ENCODE measurements at places on chromosomes 1 and 21. TPM values are rescaled to one million over a fixed set of nuclear protein-coding genes. Genes with fewer than 3 reads are reported as not detected.

GRCh38 chr1:2826316-2826715, 24.8 kb upstream of the TTC34 start:
- no peak for DNase-seq

- no peak for DNase-seq
Observed at GRCh38 chr1:67189953-67190352, 23.7 kb downstream of the IL23R start.

TGFB2 gene
- 1.6 TPM for total RNA-seq

HTR6 gene
- not detected for total RNA-seq

GRCh38 chr1:8374812-8375211, 56.9 kb downstream of the SLC45A1 start:
- no peak for DNase-seq

DNA sequence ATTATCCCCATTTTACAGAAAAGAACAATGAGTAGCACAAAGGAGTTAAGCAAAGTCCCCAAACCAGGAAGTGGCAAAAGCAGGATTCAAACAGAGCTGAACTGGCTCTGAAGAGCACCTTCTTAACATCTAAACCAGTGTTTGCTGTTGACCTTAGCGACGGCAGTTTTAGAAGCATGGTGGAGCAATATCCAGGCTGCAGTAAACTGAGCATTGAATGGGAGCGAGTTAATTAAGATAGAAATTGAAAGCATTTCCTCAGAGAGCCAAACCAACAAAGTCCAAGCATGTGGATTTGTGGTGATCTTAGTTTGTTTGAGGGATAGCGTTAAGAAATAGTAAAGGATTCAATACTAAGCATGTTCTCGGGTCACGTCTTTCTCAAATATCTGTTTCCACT, 13.4 kb upstream of the ZNF281 start:
- no peak for DNase-seq

- DNase-seq = no peak
Observed at GRCh38 chr1:95021805-95022643, 50.7 kb downstream of the ALG14 start.

DNA sequence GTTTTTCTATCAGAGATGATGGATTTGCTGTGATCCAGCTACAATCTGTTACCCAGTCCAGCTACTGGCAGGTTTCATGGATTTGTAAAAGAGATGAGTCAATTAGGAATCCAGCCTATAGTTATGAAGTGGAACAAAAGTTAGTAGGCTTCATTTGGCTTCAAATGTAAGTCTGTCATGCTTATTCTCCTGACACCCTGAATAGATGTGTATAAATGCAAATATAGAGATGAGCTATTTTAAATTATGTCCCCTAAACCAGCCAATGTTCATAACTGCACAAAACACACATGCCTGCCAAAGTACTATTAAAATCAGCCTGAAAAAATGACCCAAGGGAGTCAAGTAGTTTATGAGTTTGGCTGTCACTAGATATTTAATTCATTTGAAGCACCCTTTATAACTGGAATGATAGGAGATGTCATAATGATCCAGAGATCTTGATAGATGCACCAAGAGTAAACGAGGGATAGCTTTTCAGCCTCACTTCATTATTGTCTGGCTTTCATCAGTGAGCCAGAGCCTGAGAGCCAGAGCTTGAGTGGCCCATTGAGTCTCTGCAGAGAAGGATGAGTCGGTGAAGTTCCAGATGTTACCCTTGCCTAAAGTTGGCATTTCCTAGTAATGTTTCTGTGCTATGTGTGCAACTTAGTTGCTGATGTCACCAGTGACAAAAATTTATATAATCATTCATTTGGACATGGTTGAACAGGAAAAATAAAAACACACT, 11.8 kb upstream of the NTMT2 start:
- DNase-seq = no peak

MAB21L3 gene
- total RNA-seq = not detected

SH3BP5L gene
- total RNA-seq = 27.3 TPM

DNA sequence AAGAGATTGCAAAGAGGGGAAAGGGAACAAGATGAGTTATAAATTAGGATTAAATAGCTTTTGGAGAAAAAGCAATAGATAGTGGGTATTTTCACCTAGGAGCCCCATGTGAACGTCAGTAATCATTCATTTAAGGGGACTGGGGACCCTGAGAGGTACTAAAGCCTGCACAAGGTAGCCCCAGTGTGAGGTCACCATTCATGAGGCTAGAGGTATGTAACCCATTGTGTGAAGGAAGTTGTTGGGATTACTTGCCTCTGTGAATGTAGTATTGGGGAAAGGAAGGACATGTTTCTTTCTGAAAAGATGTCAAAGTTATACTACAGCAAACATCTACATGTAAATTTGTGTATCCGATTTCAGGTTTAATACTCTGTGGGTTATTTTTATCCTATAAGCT, 276.8 kb downstream of the TBX15 start:
- no peak for DNase-seq

GRCh38 chr1:168672278-168672677, 56.7 kb downstream of the DPT start:
- no peak for DNase-seq

DNA sequence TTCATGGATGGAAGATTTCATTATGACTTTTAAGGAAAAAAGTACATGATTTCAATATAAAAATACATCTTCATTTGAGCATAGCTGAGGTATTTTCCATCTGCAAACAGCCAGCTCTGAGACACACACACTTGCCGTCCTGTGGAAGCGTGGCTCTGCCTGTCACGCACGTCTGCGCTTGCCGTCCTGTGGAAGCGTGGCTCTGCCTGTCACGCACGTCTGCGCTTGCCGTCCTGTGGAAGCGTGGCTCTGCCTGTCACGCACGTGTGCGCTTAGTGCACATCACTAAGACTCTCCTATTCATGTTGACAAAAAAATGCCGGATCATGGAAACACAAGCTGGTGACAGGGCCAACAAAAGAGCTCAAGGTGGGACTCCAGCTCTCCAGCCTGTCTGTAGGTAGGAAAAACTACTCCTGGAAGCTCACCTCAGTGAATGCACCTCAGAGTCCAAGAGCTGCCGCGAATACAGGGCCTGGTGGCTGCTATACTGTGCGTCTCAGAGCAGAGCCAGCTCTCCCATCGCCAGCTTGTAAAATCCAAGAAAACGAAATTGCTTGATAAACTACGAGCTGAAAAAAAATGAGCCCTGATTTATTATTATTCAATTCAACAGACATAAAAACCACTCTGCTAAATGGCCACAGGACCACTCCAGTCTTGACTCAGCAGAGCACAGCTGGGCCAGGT, 69.3 kb downstream of the SLC37A1 start:
- no peak for DNase-seq

HLX gene
- total RNA-seq = 4.6 TPM

- DNase-seq = no peak
Observed at GRCh38 chr1:34479731-34480130, 275.1 kb upstream of the GJB5 start.

GRCh38 chr1:25922971-25923552, 16.8 kb upstream of the STMN1 start:
- no peak for DNase-seq

- no peak for DNase-seq
Observed at GRCh38 chr1:46057781-46058180, 74.6 kb downstream of the PIK3R3 start.

- peak; percentile 66 for DNase-seq
Observed at GRCh38 chr1:160837558-160838205, 25.0 kb downstream of the CD244 start.

PGLYRP3 gene
- not detected for total RNA-seq

DNA sequence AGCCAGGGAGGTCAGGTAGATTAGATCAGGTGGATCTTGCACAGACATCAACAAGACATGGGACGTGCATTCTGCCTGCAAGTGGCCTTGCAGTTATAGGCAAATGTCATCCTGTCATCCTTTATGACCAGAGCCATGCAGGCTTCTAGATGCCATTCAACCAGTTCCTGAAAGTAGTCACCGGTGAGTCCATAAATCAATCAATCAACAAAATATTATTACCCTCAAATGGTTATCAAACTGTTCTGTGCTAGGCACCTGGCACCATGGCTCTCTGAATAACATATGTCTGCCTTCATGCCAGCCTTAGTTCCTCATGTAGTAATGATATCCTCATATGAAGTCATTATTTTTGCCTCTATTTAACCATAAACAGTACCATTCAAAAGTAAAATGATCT, 146.9 kb downstream of the TOMM20 start:
- no peak for DNase-seq

- DNase-seq = no peak
Observed at GRCh38 chr1:47705517-47706130, 267.8 kb downstream of the FOXD2 start.

DNA sequence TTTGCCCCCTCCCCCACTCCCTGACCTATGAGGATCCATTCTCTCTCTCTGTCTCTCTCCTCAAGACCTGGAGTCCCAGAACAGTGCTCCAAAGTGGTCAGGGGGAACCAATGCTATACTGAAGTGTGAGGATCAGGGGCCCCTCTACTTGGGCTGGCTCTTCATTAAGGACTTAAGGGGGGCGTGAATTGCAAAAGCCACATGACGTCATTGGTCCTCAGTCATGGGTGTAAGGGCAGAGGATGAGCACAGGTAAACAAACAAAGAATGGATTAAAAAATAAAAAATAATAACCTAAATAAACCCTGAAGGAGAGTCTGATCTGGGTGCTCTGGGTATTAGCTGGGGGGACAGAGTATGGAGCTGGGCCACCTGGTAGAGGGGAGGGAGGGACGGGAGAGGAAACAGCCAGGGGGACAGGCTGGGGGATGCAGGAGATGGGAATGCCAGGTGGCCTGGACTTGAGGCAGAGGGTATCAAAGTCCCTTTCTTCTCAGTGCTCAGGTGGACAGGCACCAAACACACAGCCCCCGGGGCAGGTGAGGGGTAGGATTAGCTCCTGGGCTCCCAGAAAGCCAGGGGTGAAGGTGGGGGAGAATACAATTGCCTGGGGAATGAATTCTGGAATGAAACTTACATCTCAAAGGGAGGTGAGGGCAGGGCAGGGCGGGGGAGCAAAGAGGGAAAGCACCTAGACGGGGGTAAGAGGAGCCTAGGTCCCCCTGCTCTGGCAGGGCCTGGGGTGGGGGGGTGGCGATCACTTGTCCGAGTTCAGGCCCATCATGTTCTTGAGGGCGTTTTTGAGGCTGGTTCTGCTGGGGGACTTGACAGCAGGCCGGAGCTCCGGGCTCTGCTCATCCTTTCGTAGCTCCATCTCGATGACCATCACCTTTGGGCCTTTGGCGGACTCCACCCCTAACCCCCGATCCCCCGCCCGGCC, 4.6 kb downstream of the MPZ start:
- DNase-seq = no peak

GRCh38 chr1:179744401-179745130, 1.5 kb downstream of the FAM163A start:
- DNase-seq = no peak

DNA sequence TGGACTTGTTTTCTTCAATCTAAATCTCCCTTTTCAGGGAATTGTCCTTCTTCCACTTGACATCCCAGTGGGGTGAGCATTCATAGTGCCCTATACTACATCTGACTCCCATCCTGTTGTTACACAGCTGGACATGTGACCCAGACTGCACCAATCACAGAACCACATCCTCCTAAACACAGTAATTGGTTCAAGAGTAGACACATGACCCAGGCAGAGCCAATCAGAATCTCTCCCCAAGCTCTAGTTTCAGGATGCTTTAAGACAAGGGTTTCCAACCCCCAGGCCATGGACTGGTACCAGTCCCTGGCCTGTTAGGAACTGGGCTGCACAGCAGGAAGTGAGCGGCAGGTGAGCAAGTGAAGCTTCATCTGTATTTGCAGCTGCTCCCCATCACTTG, 5.6 kb upstream of the DDOST start:
- DNase-seq = no peak

GRCh38 chr21:45532826-45533360, 9.3 kb downstream of the SLC19A1 start:
- no peak for DNase-seq

DNA sequence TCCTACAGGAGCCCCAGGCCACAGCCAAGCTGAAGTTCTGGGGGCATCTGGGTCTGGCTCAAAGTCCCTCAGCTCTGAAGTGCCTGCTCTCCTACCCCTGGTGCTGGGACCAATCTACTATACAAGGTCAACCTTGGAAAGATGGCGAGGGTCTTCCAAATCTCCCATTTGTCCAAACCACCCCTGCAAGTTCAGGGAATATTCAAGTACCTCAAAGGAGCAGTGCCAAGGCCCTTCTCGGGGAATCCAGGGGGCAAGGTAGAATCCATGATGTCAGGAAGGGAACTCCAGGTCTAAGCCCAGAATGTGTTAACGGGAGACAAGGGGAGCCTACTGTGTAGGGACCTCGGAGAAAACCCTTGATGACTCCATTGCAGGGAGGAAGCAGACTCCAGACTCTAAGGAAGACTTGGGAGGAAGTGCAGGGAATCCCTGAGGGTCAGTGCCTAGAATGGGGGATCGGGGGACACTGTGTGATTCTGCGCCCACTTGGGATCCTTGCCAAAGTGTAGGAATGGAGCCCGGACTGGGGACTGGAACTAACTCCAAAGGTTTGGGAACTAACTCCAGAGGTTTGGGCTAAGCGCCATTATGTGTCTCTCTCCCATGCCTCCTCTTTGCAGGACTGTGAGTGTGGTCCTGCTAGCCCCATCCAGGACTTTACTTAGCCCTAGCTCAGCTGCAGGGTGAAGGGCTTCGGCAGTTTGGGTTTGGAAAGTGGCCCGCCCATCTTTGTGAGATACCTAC, 8.7 kb downstream of the TAL1 start:
- no peak for DNase-seq

DNA sequence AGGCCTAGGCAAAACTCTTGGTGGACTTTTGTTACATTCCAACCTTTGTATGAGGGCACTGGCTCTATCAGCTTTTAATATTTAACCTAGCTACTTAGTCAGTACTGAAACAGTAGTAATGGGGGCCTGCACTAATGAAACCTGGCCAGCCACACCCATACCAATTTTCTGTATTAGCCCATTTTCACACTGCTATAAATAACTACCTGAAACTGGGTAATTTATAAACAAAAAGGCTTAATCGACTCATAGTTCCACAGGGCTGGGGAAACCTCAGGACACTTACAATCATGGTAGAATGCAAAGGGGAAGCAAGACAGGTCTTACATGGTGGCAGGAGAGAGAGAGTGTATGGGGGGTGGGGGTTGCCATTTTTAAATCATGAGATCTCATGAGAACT, 245.7 kb upstream of the RGS18 start:
- no peak for DNase-seq

EVA1C gene
- total RNA-seq = 0.20 TPM
